ENCODE measurements at places on chromosomes 7 and 10.

DNA sequence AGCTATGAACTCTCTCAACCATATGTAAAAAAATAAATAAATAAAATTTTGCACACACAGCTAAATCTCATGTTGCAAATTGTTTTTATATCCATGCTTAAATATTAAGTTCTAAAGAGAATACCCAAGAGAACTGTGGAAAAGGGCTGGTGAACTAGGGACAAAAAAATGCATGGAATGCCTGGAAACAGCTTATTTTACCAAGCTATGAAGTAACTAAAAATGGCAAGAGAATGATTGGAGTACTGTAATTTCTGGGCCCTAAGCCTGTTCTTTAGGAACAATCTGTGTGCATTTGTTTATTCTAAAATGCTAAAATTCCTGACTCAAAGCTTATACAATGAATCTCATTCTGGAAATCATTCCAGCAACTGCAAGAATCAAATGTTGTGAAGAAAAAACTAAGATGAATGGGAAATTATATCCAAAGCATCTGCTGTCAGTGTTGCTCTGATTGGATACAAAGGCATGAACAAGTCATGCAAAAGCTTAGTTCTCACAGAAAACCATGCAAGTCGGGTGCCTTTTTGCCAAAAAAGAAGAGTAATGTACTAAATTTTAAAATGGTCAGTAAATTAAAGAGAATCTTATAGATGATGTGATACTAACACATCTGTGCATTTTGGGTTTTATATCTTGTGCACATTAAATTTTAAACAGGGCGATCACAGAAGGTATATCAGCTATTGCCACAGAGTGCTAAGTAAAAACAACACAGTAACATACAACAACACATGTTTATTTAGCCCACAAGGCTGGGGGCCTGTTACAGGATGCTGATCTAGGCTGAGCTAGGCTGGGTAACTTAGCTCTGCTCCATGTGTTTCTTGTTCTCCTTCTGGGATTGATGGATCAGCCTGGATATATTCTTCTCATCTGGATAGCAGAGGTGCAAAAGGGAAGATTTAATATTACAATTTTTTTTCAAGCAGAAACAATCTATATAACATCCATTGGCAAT lies 453.5 kb upstream of the SEMA3A start:
- no peak for DNase-seq

DNA sequence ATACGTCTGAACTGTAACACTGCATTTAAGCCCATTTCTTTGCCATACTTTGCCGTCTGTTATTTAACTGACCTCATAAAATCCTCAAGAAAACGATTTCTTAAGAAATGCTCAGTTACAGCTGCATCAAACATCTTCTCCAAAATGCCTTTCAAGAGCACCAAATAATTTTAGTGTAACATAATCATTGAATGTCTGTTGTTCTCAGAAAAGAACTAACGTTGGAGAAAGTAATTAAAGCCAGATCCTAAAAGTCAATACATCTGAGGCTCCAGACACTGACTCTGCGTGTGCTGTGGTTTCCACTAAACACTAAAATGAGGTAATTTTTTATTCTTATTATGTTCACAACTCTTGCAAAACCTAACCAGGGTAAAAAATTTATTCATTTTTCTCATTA lies 63.7 kb upstream of the LRRC17 start:
- no peak for DNase-seq

DNA sequence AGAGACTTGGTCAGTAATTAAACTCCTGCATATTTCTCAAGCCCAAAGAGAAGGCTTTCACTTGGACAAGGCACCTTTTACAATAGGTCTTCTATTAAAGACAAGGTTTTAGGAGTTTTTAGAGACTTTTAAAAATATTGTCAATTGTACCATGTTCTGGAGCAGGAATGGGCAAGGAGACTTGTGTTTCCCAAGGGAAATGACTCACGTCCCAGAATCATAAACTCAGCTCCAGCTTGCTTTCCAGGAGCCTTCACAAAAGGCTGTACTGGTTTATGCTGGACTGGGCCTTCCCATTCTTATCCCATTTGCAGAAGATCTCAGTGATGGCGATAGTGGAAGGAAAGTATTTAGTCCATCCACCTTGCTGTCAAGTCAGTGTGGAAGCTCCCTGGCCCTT lies 7.8 kb upstream of the GLI3 start:
- DNase-seq, result no peak

DNA sequence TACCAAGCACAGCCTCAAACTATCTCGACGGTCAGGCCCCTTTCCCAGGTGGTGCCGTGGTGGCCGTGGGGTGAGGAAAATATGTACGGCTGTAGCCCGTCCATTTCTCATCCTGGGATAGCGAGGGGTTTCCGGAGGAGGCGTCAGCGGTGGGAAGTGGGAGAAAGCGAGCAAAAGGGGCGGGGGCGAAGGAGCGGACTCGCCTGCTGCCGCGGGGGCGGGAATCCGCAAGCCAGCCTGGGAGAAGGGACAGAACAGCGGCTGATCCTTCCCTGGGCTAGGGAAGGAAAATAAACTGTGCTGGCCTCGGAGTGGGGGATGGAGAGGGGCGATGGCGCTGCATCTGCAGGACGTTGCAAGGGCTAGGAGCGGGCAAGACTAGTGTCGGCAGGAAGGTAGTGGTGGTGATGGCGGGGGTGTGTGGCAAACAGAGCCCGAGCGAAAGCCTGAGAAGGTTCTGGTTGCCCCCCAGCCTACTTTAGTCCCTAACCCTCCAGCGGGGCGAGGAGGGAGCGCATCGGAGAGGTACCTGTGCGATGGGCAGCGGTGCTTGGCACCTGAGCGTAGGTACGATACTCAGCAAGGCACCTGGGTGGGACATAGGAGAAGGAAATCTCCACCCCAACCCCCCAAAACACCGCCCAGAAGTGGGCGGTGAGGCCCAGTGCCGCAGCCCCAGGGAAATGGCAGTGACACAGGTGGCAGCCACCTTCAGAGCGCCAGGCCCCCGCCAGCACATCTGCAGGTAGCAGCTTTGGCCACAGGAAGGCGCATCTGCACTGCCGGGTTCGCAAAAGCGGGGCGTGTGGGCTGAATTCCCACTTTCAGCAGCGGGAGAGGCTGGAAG lies 49.9 kb upstream of the STEAP1B start:
- no peak for DNase-seq

DNA sequence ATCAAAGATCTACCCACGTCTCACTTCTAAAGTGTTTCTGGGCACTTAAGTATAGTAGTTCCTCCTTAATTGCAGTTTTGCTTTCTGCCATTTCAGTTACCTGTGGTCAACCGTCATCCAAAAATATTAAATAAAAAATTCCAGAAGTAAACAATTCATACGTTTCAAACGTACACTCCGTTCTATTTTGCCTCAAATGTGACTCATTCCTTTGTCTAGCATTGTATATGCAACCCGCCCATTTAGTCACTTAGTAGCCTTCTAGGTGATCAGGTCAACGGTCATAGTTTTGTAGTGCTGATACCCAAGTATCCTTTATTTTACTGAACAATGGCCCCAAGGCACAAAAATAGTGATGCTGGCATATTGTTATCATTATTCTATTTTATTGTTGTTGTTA lies 33.8 kb downstream of the HGF start:
- no peak for DNase-seq

GRCh38 chr10:31526178-31526577 lies 207.2 kb downstream of the ZEB1 start:
- no peak for DNase-seq

DNA sequence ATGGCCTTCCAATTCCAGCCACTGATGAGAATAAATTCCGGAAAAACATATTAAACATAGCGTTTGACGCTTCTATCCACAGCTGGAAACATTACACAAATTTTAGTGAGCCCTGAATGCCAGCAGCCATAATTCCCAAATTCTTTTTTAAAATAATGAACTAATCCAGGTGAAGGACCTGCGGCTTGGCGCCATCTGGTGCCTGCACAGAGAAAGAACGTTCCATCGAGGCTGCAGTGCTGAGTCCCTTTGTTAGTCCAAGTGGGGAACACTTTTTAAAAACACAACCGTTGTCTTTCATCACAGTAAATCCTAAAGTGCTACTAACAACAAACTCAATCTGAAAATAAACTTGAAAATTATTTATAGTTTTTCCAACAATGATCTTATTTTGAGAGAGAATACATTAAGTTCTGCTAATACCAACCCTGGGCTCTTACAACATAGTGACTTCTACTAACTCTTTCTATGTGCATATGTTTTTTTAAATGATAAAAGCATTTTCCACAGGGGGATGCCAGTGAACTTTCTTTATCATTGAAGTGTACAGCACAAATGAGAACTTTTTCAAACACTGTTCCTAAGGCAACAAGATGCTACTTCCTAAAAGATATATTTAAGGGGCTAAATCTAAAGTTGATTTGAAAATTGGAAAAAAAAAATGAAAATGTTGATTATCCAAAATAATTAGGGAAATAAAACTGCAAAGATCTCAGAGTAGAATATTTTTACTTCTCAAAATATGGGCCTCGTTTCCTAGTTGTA lies 166.9 kb upstream of the RNF32 start:
- peak; percentile 17 for DNase-seq

DNA sequence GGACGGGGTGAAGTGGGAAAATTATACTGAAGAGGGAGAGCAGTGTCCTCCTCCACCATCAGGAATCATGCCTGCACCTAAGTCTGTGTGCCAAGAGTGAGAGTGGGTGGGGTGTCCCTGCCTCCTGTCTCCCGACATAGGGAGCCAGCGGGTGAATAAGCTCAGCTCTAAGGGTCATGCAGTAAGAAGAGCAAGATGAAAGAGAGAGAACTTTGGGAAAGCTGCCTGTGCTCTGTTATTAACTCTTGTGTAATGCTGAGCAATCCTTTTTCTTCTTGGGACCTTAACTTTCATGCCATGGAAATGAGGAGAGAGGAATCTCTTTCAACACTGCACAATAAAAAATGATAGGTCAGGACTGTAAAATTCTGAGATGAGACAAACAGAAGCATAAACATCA lies 7.9 kb upstream of the TCAF1 start:
- no peak for DNase-seq

- DNase-seq, result no peak
These were observed 731.8 kb downstream of the SUGCT start for GRCh38 chr7:40866601-40867000.

- no peak for DNase-seq
These were observed 525.8 kb downstream of the KIF20B start for GRCh38 chr10:90227217-90227656.

- no peak for DNase-seq
These were observed 106.9 kb upstream of the GPR26 start for GRCh38 chr10:123559066-123559822.

- DNase-seq, result no peak
These were observed 195.6 kb downstream of the CUX1 start for GRCh38 chr7:102012941-102013461.

DNA sequence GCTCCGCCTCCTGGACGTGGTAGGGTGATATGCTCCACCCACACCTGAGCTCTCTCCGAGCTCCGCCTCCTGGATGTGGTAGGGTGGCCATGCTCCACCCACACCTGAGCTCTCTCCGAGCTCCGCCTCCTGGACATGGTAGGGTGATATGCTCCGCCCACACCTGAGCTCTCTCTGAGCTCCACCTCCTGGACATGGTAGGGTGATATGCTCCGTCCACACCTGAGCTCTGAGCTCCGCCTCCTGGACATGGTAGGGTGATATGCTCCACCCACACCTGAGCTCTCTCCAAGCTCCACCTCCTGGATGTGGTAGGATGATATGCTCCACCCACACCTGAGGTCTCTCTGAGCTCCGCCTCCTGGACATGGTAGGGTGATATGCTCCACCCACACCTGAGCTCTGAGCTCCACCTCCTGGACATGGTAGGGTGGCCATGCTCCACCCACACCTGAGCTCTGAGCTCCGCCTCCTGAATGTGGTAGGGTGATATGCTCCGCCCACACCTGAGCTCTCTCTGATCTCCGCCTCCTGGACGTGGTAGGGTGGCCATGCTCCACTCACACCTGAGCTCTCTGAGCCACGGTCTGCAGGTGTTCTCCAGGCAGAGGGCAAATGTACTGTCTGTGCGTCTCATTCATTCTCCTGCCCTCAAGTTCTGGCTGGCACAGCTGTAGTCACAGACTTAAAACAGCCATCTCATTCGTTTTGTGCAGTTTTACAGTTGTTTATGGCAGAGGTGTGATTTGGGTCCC lies 252.4 kb downstream of the DIP2C start:
- DNase-seq, result no peak

- no peak for DNase-seq
These were observed 45.0 kb upstream of the NMT2 start for GRCh38 chr10:15213461-15213861.

DNA sequence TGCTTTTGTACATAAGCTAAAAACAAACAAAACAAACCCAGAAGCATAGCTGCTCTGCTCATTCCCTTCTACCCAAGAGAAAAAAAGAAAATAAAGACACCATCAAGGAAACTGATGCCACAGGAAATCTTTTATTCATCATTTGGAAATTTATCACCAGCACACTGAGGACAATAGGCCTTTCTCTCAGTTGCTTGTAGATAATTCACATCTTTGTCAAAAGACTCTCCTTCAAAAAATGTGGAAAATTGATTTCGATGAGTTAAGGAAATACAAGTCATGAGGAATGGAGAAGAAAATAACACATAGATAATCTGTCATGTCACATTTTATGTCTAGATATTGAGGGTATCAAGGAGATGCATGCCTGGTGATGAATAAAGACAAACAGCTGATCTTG lies 53.5 kb downstream of the ZNF37A start:
- no peak for DNase-seq

DNA sequence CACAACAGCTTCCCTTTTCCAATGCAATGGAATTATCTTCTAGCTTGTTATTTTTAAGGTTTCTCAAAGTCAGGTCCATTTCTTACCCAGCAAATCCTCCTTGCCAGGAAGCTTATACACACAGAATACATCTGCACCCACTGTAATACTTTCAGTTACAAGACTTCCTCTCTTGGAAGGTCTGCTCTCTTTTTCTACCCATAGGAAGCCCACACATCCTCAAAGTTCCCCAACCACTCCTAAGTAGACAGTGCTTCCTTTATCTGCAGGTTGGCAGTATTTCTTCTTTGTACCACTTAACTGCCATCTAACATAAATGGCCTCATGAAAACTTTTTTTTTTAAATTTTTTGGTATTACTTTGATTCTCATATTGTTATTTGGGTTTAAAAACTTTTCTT lies 155.6 kb downstream of the TAX1BP1 start:
- no peak for DNase-seq

- DNase-seq, result no peak
These were observed 59.9 kb upstream of the FAM3C start for GRCh38 chr7:121456015-121456414.

DNA sequence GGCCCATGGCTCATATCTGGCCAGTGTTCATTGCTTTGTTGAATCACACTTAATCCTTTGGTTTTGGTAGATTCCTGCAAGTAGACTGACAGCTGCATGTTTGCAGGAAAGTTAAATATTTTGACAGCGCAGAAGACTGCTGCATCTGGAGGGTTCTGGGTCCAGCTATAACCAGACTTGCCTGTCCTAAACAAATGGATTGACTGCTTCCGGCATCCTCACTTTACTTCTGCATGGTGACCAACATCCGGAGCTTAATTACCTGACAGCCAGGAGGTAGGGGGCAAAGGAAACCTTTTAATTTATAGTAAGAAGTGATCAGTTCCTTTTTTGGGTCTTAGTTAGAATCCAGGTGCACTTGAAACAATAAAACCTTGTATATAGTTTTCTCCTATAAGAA lies 263.3 kb downstream of the SNX10 start:
- no peak for DNase-seq
